AG04449 (cell line): ENCODE measurements at places on chromosomes 16 and 17.

DNA sequence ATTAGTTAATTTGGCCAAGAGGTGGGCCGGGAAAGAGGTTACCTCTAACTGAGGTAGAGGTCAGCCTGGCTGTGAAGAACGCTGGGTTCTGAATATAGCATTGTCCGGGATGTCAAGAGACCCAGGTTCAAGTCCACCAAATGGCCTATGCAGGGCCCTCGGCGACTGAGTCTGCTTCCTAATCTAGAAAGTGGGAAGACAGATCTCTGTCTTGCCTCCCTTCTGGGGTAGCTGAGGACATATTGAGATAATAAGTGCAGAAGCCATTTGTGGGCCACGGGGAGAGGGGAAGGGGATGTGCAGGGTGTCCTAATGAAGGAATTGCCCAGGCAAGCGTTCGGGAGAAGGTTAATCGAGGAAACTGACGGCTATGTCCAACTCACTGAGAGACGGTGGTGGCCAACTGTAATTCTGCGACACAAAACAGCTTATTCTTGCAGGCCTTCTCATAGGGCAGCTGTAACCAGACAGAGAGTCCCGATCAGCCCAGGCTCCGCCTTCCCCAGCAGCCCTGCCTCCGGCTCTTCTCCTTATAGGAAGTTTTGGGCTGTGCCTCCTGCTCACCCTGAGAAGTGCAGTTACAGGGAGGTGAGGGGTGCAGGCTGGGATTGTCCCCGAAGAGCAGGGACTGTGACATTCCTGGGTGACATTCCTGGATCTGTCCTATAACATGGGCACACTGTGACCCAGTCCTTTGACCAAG is 15.9 kb downstream of the HASPIN start:
- DNase-seq = no peak

GRCh38 chr17:9346296-9346926 is 229.2 kb downstream of the STX8 start:
- no peak for DNase-seq

- DNase-seq = no peak
These were observed 23.4 kb downstream of the CYLD start for GRCh38 chr16:50765260-50765659.

GRCh38 chr17:65294181-65294719 is 157.1 kb downstream of the RGS9 start:
- no peak for DNase-seq

DNA sequence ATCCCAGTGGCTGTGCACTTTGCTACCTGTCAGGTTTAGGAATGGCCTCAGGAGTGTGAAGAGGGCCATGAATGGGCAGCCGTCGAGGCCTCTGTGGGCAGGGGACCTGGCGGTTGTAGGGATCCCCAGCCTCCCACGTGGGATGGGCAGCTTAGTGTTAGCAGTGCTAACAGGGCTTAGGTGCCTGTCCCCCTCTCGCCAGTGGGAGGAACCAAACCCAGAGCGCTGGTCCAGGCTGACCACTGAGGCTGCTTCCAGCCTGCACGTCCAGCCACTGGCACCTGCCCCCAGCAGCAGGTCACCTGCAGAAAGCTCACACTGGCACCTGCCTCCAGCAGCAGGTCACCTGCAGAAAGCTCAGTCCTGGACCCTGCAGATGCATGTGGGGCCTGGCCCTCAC is 162.2 kb upstream of the CIBAR2 start:
- no peak for DNase-seq
